Stimulated activated CD8-positive, alpha-beta memory T cell treated with anti-CD3 and anti-CD28 coated beads, Interleukin-4, amount 100 ng/mL, for 1 hour (primary cell): ENCODE measurements at places on chromosomes 7 and 10.

DNA sequence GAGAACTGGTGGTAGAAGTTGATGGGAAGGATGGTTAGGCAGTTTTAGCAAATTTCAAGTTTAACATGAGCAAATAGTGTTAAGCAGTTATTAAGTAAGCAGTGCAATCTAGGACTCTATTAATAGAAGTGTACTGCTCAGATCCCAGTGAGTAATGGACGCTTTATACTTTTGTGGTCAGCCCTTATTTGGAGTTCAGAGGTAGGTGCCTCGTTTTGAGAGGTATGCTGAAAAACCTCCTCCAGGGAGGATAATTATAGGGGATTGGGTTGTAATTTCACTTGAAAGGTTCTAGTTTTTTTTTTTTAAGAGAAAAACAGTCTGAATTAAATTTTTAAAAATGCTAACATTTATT lies 33.5 kb upstream of the CCDC7 start:
- no peak for DNase-seq

DNA sequence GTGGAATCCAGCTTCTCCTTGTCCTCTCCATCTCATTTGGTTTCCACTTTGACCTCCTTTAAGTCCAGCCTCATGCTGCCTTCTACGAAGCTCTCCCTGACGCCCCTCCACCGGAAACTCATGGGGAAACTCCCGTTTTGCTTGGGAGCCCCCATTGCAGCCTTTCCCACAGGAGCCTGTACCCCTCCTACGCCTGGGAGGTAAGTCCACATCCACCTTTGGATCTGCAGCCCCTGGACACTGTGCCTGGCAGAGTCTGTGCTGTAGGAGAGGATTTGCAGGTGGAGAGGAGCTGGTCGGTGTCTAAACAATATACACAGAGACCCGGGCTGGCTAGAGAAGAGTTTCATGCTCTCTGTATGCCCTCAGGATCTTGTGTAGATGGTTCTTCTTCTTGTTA lies 296.1 kb downstream of the GLRX3 start:
- DNase-seq: no peak

DNA sequence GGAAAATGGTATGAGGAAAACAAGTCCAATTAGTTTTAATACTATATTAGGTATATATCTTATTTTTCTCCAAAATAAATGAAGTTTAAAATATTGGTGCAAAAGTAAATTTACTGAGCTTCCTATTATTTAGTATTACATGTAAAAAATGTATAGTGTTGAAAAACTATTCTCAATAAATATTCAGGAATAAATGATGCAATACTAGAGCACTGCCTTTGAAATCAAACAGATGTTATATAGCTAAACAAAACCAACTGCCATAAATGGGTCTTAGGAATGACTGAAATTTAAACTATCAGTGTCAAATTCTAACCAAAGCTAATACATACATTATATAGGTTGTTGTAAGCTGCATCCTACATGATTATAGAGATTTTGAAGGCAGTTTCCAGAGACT lies 1434.0 kb upstream of the LRRTM3 start:
- DNase-seq: no peak

GRCh38 chr7:4261601-4261960 lies 420.5 kb upstream of the FOXK1 start:
- DNase-seq: no peak

DNA sequence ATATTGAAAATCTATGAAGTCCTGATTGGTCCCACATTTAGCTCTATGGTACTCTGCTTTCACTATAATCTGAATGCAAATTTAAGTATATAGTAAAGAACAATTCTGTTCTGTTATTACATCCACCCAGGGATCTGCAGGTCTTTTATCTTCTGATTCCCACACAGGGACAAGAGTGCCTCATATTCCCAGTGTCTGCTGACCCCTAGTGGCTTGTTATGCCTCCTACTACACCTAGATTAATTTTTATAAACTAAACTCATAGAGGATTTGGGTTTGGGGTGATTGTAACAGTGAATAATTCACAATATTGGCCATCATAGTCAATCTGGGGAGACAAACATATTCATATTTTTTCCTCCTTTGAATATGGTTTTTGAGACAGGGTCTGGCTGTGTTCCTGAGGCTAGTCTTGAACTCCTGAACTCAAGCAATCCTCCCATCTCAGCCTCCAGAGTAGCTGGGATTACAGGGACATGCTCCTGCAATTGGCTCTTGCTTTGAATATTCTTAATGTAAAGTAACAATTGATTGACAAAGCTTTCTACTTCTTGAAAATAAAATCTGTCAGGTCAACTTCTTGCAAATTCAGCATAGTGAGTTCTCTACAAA lies 282.1 kb downstream of the KCND2 start:
- no peak for DNase-seq

DNA sequence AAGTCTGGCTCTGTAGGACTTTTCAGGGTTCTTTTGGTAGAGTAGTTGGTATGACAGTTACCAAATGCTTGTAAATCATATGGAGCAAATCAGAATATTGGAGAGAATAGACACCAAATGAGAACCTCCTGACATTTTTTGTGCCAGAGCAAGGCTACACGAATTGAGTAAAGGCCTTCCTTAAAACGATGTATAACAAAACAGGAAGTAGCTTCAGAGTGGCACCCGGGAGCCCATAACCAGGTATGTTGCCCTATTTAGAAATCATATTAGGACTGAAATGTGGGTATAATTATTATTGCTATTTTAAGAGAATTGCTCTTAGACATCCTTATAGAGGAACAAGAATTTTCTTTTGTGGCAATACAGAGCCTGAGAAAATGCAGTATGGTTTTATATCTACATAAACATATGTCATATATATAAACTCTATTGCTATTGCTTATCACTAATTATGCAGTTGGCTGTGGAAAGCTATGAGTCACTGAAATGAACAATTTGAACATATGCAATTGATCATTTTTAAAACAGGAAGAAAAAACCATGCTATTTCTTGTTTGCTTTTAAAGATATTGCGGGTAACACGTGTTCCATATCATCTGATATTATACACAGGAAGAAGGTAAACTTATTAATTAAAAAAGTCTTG lies 197.4 kb upstream of the MTPN start:
- no peak for DNase-seq

- no peak for DNase-seq
Observed at GRCh38 chr7:148503900-148504487, 86.6 kb upstream of the C7orf33 start.

GRCh38 chr10:61960396-61961120 lies 59.1 kb downstream of the ARID5B start:
- no peak for DNase-seq
